BE2C (cell line): ENCODE measurements at places on chromosomes 7 and 10.
A peak's percentile ranks its signal among the peaks of the same experiment; 100 is the strongest.

DNA sequence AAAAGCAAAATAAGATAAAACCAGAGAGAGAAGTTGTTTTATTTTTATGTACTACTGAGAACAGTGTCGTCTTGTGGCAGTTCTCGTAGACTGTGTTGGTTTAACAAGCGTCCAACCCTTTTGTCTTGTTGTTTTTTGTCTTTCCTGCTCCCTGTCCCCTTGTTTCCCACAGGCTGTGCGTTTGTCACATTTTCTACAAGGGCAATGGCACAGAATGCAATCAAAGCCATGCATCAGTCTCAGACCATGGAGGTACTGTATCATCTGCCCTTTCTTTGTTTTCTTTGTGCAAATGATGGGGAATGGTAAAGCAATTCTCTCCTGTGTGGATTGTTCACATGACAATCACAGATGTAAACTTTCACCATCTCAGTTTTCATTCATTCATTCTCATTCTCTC is 248.8 kb downstream of the CELF2 start:
- no peak for DNase-seq

DNA sequence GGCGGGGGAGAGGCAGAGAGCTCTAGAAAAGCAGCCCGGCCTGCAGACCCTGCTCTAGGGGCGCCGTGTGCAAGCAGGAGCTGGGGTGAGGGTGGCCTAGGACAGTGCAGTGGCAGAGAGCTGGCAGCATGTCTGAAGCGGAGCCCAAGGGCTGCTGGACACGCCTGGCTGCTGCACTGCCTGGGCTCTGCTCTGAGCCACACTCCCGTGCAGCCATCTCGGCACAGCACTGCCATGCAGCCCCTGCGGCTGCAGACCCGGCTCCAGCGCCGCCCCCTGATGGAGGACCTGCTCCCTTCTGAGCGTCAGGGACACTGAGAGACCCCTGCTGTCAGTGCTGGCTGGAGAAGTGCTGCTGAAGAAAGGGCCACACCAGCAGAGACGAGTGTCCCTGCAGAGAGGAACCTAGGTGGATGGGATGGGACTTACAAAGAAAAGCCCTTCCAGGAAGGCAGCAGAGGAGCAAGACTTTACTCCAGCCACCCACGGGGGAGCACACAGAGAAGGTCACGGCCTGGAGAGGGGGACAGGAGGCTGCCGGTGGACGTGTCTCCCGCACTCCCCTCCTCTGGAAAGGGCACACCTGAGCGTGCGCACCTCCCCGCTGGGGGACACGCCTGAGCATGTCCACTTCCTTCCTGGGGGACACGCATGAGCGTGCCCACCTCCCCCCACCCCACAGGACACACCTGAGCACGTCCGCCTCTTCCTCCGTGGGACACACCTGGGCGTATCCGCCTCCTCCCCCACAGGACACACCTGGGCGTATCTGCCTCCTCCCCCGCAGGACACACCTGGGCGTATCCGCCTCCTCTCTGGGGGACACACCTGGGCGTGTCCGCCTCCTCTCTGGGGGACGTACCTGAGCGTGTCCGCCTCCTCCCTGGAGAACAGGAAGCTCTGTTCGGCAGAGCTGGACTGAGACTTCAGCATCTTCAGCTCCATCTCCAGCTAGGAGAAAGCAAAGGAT is 252.9 kb downstream of the MAD1L1 start:
- peak; percentile 17 for DNase-seq

GRCh38 chr10:16120563-16120962 is 260.3 kb upstream of the MINDY3 start:
- no peak for DNase-seq

- no peak for DNase-seq
These were observed 362.8 kb upstream of the IGFBP3 start for GRCh38 chr7:46283852-46284251.

DNA sequence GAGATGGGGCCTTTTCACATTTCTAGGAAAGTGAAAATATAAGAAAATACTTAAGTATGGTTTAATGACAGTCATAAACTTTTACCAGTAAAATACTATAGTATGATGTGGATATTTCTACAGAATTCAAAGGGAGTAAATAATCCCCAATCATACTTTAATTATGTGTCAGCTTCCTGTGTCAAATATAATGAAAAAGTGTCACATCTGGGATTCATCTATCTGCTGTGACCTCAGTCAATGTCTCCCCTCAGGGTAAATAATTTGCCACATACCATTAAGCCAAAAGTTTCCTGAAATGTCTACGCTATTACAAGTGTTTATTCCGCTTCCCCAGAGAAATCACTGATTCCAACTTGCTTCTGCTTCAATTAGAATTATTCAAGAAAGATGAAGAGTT is 110.5 kb downstream of the ITGA8 start:
- no peak for DNase-seq

DNA sequence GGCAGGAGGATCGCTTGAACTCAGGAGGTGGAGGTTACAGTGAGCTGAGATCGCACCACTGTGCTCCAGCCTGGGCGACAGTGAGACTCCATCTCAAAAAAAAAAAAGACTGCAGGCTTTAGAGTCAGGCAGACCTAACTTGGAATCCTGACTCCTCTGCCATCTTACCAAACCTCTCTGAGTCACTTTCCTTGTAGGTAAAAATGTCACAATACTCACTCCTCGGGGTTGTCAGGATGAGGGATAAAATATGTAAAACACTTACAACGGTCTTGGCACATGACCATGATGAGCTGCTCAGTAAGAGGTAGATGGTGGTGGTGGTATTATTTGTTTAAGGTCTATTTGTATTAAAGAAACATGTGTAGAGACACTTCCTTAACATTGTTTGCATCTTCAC is 154.1 kb upstream of the PDE1C start:
- DNase-seq: no peak
